T1000 (cell line): ENCODE measurements at places on chromosomes 5 and 9.

DNA sequence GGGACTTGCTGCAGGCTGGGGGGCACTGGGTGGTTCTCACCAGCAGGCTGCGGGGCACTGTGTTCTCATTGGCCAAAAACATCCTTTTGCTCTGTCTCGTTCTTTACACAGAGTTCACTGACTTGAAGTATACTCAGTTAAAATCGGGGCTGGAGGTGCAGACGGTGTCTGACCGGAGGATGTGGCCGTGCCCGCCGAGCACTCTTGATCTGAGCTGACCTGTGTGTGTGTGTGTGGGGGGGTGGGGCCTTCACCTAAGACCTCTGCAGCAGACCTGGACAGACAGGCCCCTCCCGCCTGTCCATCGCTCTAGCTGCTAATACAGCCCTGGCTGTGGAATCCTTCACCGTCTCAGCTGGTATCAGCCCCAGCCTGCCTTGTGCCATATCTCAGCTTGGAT is 7.1 kb downstream of the TOR1B start:
- no peak for DNase-seq

DNA sequence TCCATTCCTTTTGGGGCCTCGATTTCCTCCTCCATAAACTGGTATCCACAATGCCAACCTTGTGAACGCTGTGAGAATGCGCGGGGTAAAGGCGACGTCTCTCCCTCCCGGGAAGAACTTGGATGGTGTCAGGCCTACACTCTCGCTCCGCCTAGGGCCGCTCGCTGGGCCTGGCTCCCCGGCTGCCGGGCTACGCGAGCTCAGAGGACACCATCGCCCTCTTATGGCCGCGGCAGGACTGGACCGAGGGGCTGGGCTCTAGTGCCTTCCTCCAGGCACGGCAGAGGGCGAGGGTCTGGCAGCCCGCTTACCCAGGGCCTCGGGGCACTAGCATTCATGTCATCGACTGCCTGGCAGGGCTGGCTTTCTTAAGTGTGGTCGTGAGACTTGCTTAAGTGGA is 1.3 kb upstream of the EXOSC2 start:
- no peak for DNase-seq

DNA sequence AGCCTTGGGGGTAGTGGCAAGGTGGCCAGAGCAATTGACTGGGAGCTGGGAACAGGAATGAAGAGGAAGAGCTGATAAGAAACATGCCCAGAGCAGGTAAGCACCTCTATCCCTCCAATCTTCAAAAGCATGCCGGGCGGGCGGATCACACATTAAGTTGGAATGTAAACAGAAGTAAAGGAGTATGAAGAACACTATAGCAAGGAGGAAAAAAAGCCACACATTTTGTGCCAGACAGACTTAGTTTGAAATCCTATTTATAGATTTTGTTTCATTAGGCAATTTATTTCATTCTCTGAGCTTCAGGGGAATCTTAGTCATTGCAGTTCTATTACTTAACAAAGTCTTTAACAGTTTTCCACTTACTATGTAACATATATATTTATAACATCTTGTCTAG is 173.9 kb upstream of the TNC start:
- no peak for DNase-seq

- no peak for DNase-seq
These were observed 7.0 kb downstream of the NR5A1 start for GRCh38 chr9:124500028-124500795.

DNA sequence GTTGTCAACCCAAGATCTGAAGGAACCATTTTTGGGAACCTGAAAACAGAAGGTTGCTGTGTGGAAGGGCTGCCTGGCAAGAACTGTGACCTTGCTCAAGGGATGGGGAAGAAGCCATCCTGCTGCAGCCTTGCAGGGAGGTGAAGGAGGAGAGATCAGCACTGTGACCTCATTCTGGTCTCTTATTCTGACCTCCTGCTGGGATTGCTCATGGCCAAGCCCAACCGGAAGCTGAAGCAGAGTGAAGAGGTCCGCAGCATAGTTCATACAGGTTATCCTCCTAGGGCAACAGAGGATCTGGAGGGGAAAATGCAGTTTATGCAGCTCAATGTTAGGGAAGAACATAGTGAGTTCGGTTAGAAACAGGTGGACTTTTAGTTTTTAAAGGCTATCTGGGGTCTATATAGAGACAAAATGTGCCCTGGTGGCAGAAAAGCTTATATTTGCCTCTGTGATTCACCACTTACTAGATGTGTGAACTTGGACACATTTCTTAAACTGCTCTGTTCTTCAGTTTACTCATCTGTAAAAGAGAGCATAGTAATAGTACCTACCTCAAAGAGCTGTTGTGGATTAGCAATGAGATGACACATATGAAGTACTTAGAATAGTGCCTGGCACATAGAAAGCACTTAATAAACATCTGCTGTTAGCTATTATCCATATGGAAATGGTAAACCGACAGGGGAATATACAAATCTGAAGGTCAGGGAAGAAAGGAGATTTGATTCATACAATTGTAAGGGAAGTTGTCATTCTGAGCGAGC is 57.9 kb upstream of the BNC2 start:
- peak; percentile 1 for DNase-seq

GRCh38 chr9:116806075-116806474 is 119.0 kb downstream of the TRIM32 start:
- no peak for DNase-seq
